Left renal pelvis (tissue), 4 donors: ENCODE measurements at places on chromosomes 16 and 17. TPM values are rescaled to one million over a fixed set of nuclear protein-coding genes. Genes with fewer than 3 reads are reported as not detected.

DNA sequence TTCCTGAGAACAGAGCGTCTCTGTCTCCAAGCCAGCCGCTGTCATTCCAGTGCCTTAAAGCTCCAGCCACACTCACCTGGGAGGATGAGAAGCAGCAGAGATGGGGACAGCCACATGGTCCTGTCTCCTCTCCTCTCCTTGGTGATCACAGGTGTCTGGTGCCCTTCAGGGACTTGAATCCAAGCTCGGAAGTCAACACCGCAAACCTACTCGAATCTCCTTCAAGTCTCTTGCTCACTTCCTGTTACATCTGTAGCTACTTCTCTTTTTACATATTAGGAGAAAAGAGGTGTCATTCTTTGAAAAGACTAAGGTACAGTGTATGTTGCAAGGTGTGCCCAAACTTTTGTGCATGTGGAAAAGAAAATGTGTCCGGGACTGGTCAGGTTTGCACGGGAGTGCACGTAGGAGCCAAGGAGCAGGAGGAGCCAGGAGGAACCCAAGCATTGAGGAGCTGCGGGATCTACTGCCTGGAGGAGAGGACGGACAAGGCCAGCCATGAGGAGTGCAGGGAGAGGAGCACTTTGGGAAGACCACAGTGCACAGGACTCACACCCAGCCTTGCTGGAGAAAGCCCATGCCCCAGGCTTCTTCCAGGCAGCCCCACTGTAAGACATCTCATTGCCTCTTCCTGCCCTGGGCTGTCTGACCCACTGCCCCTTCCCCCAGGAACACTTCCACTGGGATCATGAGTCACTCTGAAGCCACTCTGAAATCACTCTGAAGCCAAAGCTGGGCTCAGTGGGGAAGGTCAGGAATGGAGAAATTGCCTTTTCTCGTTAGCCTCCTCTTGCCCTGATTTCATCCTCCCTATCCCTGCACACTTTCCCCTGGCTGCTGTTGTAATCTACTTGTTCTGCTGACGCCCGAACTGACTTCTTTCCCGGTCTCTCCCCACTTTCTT is at the start of gene CD300LD:
CD300LD (minus strand) TSS at position 197 of the 904 bp plus-strand sequence; CDS start at position 116, 81 bp downstream.
- no peak for DNase-seq

- DNase-seq: no peak
Measured at GRCh38 chr16:87740441-87740840, 25.3 kb downstream of the KLHDC4 start.

DNA sequence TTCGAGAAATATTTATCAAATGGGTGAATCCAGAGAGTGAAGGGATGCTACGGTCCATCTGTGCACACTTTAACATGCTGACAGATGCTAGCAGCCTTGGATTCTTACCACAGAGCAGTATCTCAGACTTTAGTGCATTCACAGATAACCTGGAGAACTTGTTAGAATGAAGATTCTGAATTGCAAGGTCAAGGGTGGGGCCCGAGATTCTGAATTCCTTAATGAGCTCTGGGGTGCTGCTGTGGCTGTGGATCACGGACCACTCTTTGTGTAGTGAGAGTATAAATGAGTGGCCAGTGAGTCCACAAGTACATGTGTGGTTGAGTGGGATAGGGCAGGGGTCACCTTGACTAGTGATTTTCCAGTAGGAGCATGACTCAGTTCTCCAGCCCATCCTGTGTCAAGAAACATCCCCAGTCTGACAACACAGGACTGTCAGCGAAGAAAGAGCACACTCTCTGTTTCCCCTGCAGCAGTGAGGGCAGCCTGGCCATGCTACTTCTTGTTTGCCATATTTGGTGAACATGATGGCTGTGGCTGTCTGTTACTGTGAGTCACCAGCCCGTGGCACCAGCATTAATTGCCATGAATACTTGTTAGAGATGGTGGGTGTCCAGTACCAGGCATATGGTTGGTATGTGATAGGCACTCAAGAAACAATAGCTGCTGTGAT is 13.0 kb upstream of the SALL1 start:
- DNase-seq: no peak

DNA sequence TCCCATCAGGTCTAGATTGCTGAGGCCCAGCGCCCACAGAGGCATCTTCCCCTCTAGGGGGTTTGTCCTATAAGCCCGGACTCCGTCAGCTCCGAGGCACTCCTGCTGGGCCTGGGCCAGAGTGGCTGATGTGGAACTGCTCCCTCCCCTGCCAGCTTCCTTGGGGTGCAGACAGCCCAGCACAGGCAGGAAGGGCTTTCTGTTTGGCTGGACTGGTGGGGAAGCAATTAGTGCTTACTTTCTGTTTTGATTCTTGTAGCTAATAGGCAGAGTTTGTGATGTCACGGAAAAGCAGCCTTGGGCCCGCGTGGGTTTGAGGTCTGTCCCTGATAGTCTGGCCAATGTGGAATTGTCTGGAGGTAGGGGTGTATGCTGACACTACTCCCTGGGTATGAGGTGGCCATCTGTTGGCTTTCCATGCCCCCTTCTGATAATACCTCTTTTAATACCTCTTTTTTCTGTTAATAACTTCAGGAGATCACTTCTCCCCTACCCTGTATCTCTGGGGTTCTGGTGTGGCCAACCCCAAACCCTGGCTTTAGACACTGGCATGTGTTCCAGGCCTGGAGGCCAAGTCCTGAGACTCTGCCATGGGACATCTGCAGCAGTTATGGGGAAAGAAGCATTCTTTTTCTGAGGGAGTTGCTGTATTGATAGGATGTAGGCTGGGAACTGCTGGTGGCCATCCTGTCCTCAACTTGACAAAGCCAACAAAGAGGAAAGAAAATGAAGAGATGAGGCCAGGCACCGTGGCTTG is 190.9 kb downstream of the RAB11FIP4 start:
- DNase-seq: no peak

- DNase-seq: no peak
Measured at GRCh38 chr17:1709971-1710806, at the start of gene TLCD2. TLCD2 (minus strand) TSS chr17:1710377; CDS start chr17:1710242, 135 bp downstream.

The OTOP3 gene
- not detected for polyA plus RNA-seq

The KRT31 gene
- polyA plus RNA-seq: 0.08 TPM
